DMS53 (cell line): ENCODE measurements at places on chromosomes 16 and 17.

- DNase-seq, result no peak
Observed at GRCh38 chr16:65574326-65574966, 452.6 kb upstream of the CDH11 start.

- DNase-seq, result no peak
Observed at GRCh38 chr16:12057266-12057665, 80.7 kb downstream of the SNX29 start.

DNA sequence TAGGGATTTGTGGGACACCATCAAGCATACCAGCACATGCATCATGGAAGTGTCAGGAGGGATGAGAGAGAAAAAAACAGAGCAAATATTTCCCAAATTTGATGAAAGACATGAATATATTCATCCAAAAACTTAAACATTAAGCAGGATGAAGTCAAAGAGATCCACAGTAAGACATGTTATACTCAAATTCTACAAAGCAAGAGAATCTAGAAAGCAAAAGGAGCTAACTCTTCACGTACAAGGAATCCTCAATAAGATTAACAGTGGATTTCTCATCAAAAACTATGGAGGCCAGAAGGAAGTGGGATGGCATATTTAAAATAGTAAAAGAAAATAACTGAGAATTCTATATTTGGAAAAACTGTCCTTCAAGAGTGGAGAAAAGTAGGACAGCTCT is 374.8 kb downstream of the ZFHX3 start:
- DNase-seq, result peak; percentile 20

- DNase-seq, result peak; percentile 72
Observed at GRCh38 chr16:22813223-22813947, 577 bp upstream of the HS3ST2 start.

- DNase-seq, result no peak
Observed at GRCh38 chr16:27240948-27241531, 27.5 kb downstream of the NSMCE1 start.

- DNase-seq, result peak; percentile 58
Observed at GRCh38 chr16:31202414-31203375, at the start of gene PYCARD. Gene PYCARD, minus strand, starts transcription at chr16:31202760. Its CDS starts 70 bp downstream, at chr16:31202690.

DNA sequence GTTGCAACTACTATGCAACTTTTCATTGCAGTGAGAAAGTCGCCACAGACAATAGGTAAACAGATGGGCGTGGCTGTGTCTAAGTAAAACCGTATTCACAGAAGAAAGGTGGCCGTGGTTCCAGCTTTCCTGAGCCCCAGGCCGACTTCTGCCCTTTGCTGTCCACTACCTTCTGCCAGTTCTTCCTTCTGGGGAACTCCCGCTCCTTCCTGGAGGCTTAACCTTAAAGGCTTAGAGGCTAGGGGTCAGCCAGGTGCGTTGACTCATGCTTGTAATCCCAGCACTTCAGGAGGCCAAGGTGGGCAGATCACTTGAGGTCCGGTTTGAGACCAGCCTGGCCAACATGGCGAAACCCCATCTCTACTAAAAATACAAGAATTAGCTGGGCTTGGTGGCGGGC is 2.1 kb upstream of the SEPTIN12 start:
- DNase-seq, result no peak

DNA sequence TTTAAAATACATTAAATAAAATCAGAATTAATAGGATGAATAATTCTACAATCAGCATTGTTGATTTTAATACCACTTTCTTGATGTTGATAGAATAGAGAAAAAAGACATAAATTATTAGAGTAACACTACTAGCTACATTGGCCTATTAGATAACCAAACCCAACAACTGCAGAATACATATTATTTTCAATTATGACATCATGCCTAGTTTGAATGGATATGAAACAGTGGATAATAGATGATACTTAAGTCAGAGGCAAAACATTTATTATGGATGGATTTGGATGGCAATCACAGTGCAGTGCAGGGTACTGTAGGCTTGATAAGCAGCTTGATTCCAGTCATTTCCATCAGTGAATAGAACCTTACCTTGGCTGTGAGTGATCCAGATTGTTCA is 293.1 kb downstream of the BCAS3 start:
- DNase-seq, result no peak

DNA sequence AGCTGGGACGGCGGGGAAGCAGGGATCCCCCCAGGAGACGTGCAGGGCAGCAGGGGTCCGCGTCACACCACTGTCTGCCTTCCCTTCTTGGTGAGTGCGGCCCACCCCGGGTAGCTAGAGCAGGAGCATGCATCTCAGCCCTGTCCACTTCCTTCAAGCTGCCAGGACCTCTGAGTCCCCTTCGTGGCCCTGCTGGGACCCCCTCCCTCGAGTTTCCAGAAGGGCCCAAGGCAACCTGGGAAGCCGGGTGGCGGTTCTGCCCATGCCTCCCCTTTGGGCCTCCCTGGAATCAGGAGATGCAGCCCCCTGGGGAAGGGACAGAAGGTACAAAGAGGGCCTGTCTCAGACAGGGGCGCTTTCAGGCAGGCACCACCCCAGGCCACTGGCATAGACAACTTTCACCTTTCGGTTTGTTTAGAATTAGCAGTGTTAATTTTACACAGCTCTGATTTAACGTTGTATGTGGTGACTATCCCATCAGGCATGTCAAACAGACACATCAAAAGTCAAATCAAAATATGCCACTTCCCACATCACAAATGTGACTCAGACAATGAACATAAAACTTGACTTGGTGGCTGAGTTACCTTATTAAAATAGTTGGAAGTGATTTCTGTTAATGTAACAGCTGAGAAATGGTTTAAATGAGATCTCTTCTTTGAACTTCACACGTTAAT is 94.5 kb upstream of the METRNL start:
- no peak for DNase-seq

DNA sequence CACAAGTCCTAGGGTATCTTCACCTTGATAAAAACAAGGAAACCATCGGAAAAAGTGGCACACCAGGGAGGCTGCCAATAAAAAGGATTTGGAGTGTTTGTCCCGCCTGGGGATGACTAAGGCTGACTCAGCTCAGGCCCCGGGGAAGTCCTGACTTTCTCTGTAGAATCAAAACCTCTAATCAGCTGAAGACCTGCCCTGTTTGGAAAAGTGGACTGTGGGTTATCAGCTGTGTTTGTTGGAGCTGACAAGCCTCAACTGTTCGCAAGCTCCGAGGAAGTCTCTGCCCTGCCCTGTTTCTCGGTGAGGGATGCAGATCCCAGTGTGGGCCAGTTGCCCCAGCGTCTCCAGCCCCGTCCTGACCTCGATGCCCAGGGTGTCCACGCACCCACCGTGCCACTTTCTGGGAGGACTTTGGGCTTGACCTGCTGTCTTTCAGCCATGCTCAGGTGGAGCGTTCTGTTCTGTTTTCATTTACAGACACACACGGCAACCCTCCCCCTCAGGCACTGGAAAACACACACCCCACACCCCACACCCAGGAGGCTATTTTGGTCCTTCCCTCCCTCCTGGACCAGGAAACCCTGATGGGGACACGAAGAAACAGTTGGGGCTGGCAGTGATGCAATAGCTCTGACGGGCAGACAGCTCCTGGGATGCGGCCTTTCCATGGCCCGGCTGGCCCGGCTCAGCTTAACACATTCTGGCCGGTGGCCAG is 27.6 kb upstream of the PITPNA start:
- peak; percentile 65 for DNase-seq

GRCh38 chr16:72164691-72165090 is 7.3 kb downstream of the PMFBP1 start:
- DNase-seq, result no peak

GRCh38 chr16:23788685-23789084 is 33.9 kb downstream of the CHP2 start:
- DNase-seq, result no peak

GRCh38 chr17:44872131-44872768 is 24.6 kb downstream of the HIGD1B start:
- no peak for DNase-seq

DNA sequence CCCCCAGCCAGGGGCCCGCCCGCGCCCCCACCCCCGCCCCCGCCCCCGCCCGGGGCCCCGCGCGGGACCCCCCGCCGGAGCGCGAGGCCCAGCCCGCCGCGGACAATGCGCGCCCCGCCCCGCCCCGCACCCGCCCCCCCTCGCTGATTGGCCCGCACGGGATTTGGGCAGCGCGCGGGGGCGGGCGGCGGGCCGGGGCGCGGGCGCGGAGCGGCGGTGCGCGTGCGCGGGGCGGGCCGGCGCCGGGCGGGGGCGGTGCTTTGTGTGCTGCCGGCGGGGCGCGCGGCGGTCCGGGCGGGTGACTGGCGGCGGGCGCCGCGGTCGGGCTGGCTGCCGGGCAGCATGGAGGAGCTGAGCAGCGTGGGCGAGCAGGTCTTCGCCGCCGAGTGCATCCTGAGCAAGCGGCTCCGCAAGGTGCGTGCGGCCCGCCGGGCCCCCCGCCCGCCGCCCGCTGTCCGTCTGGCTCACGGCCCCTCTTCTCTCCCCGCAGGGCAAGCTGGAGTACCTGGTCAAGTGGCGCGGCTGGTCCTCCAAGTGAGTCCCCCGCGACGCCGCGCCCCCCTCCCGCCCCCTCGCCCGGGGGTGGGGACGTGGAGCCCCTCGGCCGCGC is at the start of gene CBX2:
CBX2 (plus strand) TSS at position 255 of the 610 bp plus-strand sequence; CDS start at position 343, 88 bp downstream.
- peak; percentile 87 for DNase-seq

DNA sequence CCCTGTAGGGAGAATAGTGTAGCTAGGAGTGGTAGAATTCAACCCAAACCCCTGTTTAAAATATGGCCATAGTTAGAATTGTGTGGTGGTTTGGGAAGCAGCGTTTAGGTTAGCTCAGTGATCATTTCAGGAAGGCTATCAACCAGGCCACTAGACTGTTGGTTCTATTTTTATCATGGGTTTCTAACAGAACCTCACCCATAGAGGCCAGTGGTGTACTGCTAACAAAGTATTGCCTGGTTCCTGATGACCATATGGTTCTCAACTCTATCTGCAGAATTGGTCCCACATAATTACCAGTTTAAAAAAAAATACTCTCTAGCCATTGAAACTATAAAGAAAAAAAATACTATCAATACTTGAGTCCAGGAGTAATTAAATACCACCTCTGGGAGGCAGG is 70.5 kb upstream of the RASL10B start:
- no peak for DNase-seq

GRCh38 chr16:14088155-14088753 is 17.1 kb downstream of the MRTFB start:
- DNase-seq, result no peak

GRCh38 chr17:76275382-76276068 is 10.4 kb downstream of the UBALD2 start:
- no peak for DNase-seq

DNA sequence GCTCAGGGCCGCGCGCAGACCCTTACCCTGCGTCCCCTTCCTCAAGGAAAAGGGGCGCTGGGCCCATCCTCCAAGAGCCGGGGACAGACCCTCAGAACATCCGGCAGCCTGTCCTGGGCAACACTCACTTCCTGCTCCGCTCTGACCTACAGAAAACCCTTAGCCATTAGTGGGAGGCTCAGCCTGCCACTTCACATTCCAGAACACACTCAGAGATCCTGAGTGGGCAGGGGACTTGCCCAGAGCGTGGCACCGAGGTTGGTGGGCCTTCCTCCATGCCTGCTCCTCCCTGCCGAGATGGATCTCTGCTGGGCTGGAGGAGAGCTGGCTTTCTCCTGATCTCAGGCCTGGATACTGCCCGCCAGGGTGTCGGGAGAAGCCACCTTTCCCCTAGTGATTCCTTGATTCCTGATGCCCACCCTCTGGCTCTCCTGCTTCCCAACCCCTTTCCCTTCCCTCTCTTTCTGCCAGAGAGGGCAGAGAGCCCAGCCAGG is 1.5 kb downstream of the SCARF1 start:
- DNase-seq, result peak; percentile 61

GRCh38 chr16:82888591-82889001 is 261.8 kb downstream of the CDH13 start:
- no peak for DNase-seq

- no peak for DNase-seq
Observed at GRCh38 chr16:66706506-66706880, 9.9 kb upstream of the CMTM4 start.

GRCh38 chr17:39261286-39261685 is 35.5 kb upstream of the STAC2 start:
- peak; percentile 63 for DNase-seq

DNA sequence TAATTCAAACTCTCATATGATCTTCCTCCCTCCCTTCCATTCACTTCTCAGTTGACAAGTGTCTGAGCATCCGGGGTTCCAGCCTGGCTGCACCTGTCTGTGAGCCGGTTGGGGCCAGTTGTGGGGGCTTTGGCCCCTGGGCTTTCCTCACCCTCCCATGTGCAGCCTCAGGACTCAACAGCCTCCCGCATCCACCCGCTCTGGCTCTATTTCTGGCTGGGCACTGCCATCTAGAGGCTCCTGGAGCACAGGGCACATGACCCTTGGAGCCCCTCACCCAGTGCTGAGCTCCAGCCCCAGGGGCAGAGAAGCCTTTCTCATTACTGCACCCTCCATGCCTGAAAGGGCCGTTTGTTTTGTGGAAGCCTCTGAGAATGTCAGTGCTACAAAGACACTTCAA is 43.3 kb downstream of the HAPSTR1 start:
- DNase-seq, result peak; percentile 70

- no peak for DNase-seq
Observed at GRCh38 chr17:39604911-39605491, 2.7 kb downstream of the NEUROD2 start.

DNA sequence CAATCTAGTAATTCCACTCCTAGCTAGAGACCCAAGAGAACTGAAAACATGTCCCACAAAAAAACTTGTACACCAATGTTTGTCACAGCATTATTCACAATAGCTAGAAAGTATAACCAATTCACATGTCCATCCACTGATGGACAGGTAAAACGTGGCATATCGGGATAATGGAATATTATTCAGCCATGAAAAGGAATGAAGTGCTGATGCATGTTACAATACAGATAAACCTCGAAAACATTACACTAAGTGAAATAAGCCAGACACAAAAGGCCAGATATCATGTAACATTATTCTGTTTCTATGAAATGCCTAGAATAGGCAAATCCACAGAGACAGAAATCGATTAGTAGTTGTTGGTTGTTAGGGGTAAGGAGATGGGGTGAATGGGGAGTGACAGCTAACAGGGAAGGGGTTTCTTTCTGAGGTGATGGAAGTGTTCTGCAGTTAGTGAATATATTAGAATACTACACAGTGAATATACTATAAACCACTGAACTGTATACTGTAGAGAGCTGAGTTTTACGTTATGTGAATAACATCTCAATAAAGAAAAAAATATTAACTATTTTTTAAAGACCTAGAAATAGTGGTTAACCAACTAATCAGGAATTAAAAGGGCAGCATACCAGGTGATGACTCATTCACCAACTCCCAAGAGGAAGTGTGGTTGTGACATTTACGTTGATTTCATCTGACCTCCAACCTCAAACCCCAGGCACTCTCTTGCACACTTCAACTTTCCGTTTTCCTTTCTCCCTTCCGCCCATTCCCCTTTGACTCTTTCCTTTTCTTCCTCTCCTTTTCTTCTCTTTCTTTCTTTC is 48.6 kb downstream of the GAS7 start:
- no peak for DNase-seq

DNA sequence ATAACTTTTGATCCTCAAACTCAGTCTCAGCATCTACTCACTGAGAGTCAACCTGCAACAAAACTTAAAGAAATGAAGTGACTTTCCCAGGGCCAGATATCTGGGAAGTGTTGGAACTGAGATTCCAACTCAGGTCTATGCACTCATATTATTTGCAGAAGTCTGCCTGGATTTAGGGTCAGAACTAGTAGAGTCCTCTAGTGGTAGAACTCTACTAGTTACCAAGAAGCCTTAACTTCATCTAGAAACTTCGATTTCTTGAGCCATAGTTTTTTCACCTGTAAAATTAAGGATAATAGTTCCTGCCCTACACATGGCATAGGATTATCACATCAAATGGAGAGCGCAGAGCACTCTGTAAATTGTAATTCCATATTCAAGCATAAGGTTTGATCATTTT is 23.4 kb upstream of the KRT24 start:
- peak; percentile 25 for DNase-seq

- DNase-seq, result no peak
Observed at GRCh38 chr16:27646806-27647205, 96.9 kb downstream of the KATNIP start.
